ENCODE measurements at places on chromosomes 11 and 22.

DNA sequence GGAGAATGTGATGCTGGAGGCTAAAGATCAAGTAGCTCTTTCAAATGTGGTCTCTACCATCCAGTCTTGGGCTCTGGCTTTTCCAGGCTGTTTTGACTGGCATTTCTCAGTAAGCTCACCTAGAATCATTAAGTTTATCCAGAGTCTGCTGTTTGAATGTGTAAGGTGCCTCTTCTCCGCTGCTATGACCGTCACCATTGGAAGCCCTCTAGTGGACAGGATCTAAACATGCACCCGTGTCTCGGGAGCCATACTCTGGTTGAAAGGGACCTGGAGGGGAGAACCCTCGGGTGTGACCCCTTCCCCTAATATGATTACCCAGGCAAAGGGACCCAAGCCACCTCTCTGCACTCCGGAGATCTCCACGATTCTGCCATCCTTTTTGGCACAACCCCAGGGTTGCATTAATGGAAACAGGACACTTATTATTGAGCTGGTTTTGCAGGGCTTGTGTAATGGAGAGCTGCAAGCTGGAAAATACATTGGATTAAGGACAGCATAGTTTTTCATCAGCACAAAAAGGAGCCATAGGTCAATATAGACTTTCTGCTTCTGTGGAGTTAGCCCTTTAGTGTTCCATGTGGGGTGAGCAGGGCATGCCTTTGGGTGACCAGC, 191.0 kb upstream of the LARGE1 start:
- no peak for DNase-seq

DNA sequence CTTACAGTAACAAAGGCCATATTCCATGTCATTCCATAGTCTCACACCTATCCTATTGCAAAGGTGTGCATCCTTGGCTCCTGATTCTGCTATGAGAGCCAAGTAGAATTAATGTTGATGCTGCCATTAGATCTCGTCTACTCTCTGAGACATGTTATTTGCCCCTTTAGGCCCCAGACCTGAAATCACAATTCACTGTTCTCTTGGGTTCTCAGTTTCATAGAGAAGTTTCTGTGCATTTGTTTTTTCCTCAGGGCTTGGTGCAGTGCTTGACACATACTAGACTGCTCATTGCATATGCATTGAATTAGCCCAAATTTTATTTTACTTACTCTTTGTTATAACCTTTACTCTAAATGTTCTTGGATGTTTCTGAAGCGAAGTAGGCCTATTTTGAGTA, 265.7 kb downstream of the JRKL start:
- DNase-seq: no peak

- DNase-seq: no peak
Observed at GRCh38 chr11:18739685-18740084, 13.7 kb upstream of the IGSF22 start.

- no peak for DNase-seq
Observed at GRCh38 chr11:89175796-89176195, 1.9 kb upstream of the TYR start.

GRCh38 chr11:130915603-130916237, 559 bp downstream of the SNX19 start:
- DNase-seq: no peak

DNA sequence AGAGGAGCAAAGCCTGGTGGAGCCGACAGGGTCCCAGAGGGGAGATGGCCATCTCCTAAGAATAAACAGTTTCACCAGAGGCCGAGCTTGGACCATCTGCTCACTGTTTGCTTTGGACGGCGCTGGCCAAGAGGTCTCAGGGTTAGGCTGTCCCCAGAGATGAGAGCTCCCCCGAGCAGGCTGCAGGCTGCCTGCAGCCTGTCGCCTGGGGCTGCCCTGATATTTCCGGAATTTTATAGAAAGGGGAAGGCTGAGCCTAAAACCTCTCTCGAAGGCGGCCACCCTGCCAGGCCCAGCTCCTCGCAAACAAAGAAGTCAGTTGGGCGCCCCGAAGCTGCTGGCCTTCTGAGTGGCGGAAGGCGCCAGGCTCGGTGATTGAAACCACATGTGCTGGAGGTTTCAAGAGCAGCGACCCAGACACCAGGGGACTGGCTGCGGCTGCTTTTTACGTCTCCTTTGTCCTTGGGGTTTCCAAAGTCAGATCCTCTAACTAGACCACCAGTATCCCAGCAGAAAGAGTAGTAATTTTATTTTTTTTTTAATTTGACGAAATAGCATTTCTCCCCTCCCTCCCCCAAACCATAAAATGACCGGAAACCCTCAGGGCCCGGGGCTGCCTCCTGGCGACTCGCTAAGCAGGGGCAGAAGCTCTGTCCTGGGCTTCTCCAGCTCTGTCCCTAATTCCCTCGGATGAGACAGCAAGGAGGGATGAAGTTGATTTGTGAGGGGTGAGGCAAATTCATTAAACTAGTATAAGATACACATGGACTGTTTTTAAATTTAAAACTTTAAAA, 57.4 kb downstream of the CLMP start:
- no peak for DNase-seq

- DNase-seq: no peak
Observed at GRCh38 chr11:1276041-1276790, 33.2 kb downstream of the TOLLIP start.

GRCh38 chr22:46108564-46109473, 41.5 kb upstream of the PPARA start:
- no peak for DNase-seq

DNA sequence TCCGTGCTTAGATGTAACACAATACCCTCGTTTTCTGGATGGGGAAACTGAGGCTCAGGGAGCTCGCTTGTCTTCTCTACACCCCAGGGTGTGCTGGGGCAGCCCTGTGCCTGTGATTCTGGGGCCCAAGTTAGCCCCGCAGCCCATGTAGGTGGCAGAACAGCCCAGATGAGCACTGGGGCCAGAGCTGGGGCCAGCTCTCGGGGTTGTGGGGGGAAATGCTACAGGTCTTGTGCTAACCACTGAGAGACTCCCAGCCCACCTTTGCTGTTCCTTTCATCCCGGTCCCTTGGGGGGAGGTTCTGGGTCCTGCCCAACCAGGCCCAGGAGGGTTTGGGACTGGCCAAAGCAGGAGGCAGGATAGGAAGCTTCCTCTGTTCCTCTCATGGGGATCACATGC, 13.5 kb downstream of the MYEOV start:
- no peak for DNase-seq

GRCh38 chr11:96894587-96894986, 504.8 kb downstream of the JRKL start:
- DNase-seq: no peak

- DNase-seq: no peak
Observed at GRCh38 chr11:84564867-84565184, 1062.3 kb downstream of the DLG2 start.

DNA sequence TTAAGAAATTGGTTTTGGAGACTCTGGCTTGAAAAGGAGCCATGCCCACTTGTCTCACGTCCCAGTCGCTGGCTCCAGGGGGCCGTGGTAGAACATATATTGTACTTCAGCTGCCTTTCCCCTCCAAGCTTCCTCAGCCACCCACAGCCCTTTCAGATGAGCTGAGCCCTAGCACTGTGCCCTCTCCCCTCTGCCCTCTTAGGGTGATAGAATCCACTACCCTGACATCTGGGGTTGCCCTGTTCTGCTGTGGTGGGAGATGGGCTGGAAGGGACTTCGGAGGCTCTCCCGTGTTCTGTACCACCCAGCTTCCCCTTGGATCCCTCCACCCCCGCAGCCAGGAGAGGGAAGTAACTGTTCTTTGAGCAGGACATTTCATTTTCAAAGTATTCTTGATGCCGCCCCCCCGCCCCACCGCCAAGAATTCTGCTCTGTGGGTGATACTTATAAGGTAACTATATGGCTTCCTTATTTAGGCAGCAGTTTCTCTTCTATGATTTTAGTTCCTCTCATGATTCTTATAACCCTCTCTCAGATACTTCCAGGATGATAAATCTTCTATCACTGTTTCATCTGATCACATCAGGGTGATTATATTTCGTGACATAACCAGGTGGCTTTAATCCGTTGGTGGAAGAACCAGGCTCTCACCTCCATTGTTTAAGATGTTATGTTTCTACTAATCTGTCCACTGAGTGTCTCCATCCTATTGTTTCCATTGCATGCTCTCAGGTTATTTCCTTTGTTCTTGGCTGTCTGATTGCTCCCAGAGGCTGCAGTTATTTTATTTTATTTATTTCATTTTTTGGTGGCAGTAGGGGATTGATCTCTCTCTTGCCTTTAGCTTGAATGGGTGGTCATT, 24.1 kb downstream of the ZBTB16 start:
- no peak for DNase-seq

DNA sequence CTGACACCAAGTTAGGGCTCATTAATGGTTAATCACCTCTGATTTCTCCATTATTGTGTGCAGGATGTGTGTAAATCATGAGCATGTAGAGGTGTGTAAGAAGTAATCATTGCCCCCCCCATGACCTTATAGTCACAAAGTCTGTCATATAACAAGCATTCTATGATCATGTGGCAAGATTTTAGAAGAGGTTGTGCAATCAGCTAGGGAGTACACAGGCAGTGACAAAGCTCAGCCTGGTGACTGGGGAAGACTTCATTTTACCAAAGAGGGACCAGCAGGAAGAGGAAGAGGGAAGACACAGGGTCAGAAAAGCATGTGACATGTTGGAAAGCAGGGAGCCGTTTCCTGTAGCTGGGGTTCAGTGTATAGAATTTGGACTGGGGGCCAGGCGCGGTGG, 176.5 kb upstream of the LARGE1 start:
- DNase-seq: no peak

DNA sequence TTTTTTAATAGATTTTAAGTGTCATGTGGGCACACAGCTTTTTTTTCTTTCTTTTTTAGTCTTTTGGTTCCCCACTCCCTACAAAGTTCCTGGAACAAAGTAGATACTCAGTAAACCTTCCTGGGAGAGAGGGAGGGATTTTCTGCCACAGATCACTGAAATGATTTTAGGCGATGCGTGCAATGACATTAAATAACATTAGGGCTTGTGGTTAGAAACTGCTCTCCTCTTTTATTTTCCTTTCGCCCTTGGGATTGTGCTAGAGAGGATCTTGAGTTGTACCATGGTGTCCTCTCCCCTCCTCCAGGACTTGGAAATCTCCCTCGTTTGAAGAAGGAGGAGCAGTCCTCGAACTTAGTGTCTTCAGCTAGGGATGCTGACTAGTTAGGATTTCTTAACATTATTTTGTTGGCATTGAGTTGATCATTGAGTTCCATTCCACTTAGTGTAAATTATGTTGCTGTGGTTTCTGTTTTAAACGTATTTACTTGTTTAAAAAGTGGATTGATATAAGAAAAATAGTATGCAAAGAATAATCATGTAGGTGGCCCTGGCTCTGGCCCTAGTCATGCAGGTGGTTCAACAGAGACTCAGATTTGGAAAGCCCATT, 88.4 kb downstream of the TRAF6 start:
- no peak for DNase-seq

- no peak for DNase-seq
Observed at GRCh38 chr11:119306373-119306890, 10.5 kb downstream of the MCAM start.

GRCh38 chr11:118240999-118241763, 11.0 kb downstream of the MPZL3 start:
- no peak for DNase-seq

DNA sequence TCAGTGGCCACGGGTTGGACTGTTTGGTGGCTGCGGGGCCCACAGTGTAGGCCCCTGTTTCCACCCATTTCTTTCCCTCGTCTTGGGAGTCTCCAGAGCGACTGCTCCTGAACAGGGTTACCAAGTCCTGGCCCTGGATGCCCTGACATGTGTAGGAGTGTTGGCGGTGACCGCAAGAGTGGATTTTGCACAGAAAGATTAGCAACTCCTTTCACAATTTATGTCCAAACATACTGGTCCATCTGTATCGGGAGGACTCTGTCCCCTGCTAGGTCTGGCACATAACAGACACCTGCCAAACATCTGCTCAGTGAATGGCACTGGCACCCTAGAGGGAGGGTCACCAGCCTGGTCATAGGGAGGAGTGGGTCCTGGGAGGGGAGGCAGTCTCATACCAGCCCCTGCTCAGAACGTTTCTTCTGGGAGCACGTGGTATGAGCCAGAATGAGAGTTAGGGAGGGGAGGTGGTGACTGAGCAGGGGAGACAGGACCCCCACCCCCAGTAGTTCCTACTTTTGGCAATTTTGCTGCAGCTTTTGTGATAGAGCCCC, 3.4 kb upstream of the APOA1 start:
- no peak for DNase-seq

DNA sequence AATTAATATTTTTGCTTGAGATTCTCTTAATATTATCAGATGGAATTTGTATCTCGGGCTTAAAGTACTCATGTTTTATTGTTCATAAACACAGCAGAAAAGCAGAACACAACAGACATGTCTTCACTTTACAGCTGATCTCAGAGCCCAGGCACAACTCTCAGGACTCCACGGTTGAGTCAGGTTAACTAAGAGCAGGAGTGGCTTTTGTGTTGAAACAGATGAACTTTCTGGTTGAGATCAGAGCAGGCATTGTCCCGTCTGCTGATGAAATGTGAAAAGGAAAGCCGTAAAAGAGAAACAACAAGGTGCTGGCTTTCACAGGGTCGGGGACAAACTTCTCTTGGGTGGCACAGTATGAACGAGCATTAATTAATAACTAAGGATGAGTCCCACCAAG, 49.0 kb downstream of the JHY start:
- DNase-seq: no peak

- no peak for DNase-seq
Observed at GRCh38 chr11:20099527-20099926, 60.7 kb downstream of the DBX1 start.

- DNase-seq: no peak
Observed at GRCh38 chr11:42055606-42056005, 596.2 kb upstream of the LRRC4C start.

DNA sequence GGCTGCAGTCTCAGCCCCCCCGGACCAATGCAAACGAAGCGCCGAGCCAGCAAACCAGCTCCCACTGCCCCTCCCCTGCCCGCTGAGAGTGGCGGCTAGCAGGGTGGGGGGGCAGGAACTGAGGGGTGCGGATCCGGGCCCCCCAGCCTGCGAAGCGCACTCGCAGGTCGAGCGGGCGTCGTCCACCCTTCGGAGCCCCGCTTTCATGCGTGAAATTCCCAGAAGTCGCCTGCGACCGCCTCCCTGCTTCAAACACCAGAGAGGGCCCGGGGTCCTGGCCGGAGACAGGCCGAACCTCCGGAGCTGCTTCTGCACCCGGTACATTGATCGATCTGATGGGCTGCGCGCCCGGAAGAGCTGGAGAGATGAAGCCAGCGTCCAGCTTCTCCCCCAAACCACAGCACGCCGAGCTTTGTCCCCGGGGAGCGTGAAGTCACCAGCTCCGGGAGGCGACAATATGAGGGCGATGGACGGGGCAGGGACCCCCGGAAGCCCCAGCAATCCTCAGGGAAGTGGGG, 646 bp upstream of the PATZ1 start:
- DNase-seq: no peak

- DNase-seq: no peak
Observed at GRCh38 chr11:126815111-126815510, 185.5 kb downstream of the KIRREL3 start.

GRCh38 chr11:60175860-60176275, 7.0 kb downstream of the MS4A6A start:
- DNase-seq: no peak

GRCh38 chr11:9605742-9606141, 32.3 kb downstream of the WEE1 start:
- no peak for DNase-seq

All from stimulated activated CD4-positive, alpha-beta T cell treated with anti-CD3 and anti-CD28 coated beads, Interleukin-1b, Interleukin-23, amount 100 ng/mL, for 1 hour (primary cell).